ENCODE measurements at places on chromosomes 13 and 19.

- no peak for DNase-seq
Observed at GRCh38 chr19:2733930-2734588, 5.8 kb downstream of the SLC39A3 start.

DNA sequence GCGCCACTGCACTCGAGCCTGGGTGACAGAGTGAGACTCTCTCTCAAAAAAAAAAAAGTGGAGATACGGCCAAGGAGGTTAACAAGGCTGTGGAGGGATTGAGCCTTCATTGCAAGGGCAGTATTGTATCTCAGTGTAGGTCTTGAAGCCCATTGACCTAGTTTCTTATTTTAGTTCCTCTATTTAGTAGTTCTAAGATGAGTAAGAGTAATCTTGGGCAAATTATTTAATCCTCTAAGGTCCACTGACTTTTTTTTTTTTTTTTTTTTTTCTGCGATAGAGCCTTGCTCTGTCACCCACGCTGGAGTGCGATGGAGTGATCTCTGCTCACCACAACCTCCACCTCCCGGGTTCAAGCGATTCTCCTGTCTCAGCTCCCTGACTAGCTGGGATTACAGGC, 14.3 kb upstream of the ILF3 start:
- no peak for DNase-seq

GRCh38 chr19:55088543-55089341, 13.1 kb downstream of the EPS8L1 start:
- peak; percentile 44 for DNase-seq

- no peak for DNase-seq
Observed at GRCh38 chr19:35669566-35669965, 3.2 kb downstream of the UPK1A start.

DNA sequence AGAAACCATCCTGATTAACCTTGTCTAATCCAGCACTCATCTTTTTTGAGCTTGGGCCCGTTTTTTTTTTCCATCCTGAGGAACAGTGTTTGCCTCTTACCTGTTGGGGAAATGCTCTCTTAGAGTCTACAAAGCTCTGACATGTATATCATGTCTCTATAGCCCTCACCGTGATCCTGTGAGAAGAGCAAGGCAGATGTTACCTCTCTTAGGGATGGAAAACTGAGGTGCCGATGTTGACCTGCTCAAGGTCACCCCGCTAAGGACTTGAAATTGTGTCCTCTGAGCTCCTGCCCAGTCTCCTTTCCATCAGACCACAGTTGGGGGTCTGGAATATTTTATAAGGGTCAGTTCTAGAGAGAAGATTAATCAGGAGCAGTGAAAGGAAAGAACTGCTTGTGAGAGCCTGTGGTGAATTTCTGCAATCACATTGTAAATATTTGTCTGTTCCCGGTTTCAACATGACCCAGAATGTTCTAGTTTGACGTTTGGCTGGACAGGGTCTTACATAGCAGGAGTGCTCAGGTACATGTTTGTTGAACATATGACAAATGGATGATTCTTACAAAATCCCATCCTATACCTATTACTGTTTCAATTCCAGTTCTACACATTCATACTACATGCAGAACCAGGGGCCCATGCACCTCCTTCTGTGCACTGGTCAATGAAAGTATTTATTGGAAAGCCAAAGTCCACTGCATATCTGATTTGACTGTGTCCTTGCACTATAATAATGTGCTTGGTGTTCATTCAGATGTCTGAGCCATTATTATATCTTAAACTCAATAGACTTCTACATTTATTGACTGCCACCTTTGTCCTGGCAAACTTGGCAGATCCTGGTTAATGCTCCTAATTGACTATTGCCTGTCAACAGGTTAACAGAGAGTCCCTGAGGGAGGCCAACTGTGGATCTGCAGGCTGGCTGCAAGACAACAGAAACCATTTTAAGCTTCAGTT, 12.1 kb downstream of the SLC25A15 start:
- DNase-seq, result no peak

DNA sequence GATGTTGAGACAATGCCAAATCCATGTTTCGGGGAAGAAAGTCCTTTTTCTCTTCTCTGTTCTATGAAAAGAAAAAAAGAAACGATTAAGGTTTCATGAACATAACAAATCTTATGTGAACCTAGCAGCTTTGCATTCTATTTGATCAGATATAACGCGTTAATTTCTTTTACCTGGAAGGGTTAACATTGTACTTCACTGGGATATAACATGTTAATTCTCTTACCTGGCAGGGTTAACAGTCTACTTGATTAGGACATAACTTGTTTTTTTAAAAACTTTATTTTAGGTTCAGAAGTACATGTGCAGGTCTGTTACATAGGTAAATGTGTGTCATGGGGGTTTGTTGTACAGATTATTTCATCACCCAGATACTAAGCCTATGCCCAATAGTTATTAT, 68.8 kb downstream of the CPAMD8 start:
- no peak for DNase-seq

DNA sequence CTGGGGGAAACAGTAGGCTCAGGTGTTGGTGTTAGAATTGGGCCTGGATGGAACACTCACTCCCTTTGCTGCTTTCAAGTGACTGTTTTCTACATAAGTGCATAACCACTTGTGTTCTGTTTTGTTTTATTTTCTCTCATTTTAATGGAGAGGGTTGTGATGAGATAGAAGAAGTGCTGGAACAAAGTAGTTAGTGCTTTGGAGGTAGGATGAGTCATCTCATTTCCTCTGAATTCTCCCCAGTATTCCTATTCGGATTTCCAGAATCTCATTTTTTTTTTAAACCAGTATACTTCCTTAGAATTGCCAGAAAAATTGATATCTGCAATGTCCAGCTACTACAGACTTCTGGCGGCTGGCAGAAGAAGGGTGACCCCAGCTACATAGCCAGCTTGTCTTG, 575.9 kb downstream of the MYO16 start:
- DNase-seq, result peak; percentile 62

DNA sequence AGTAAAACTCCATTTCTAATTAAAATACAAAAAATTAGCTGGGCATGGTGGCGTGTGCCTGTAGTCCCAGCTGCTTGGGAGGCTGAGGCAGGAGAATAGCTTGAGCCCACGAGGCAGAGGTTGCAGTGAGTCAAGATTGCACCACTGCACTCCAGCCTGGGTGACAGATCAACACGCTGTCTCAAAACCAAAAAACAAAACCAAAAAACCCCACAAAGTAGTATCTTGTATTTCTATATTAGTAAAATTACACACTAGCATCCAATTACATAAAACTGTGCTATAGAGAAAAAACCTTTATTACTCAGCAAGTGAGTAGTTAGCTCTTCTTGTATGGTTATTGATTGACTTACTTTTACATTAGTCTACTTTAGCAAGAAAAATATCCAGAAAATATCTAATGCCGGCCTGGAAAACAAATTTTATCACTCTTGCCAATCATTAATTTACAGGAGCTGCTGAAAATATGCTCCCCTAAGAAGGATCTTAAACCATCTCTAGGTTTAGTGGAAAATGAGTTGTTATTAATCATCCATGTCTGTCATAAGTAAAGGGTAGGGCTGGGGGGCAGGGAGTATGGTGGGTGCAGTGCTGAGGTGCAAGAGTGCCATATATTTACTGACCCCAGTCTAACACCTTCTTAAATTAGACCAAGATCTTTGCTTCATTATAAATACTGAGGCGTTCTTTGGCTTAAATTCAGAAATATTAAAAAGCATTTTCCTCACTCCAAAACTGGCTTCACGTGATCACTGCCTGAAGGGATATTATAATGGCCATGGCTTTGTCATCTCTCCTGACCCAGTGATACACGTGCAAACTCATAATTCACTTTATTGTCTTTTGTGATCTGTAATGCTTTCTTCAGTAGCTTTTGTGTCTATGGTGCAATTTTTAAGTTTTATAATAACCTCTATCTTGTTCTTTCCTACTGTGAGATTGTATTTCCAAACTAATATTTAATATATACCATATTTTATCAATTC, 44.1 kb downstream of the UBL3 start:
- no peak for DNase-seq

DNA sequence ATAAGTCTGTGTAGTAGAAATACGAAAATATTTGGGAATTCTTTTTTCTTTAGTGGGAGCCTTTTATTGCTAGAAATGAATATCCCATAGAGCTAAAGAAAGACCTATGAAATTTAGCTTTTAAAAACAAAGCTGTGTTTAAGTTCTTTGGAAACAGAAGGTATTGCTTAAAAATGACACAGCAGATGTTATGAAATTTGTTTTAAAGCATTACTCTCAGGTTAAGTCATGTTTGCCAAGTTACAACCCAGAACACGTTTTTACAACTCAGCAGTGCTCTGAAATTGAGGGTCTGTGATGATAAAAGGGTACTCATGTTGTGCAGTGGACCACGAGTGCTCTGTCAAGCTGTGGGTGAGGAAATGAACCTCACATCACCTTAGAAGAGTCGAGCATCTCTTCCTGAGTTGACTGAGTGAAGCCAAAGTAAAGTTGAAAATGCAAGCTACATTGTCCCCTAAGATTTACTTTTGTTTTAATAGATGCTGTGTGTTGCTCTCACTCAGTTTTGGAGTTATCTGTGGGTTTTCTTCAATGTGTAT, 161.1 kb downstream of the SHISA2 start:
- no peak for DNase-seq

DNA sequence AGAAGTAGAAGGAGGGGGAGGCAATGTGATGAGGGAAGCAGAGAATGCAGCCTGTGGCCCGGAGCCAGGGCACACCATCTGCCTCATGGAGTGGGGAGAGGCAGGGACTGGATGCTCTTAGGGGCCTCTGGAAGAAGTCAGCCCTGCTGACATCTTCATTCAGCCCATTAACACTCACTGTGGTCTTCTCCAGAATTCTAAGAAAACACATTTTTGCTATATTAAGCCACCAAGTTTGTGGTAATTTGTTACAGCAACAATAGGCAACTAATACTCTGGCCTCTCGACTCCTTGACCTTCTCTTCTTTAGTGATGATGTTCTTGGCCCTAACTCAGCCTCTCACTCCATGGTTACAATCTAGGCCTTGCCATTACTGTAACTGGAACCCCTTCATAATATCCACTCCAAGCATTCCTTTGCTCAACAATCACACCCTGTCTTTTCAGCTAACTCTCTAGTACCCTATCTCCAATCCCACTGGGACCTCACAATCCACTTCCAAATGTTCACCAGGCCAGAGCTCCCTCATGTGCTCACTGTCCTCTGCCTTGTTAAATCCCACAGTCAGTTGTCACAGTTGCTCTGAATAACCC, 98.5 kb downstream of the MIPEP start:
- DNase-seq, result peak; percentile 30

DNA sequence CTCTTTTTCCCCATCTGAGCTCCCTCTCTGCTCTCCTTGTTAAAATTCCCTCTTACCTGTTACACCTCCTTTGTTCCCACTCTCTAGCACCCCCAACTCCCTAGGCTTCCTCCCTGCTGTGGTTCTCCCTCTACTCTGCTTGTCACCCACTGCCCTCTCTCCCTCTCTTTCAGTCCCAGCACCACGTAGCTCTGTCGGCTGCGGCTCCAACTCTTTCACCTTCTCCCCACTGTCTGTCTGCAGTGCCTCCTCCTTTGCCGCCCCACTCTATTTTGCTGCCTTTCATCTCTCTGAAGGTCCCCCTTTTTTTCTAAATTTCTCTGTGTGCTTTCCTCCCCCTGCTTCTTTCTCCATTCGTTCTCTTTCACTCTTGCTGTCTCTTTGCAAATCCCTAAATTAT, 1.1 kb downstream of the ZNF836 start:
- DNase-seq, result no peak

- no peak for DNase-seq
Observed at GRCh38 chr19:13823256-13823655, 28.0 kb downstream of the ZSWIM4 start.

DNA sequence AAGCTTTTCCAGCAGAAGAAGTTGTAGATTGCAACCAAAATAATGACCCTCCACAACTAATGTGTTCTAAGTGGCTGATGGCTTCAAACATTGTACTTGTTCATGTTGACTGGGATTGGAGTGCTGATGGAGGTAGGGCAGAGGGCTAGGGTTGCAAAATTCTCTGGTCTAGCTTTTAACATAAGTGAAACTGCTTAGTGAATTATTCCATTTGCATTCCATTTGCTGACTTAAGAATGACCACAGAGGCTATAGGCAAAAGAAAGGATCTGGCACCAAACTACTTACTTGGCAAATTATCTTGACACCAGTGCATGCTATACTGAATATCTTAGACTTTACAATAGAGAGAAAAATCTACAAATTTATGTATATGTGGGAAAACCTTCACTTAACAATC, 287.0 kb downstream of the FGF9 start:
- no peak for DNase-seq

DNA sequence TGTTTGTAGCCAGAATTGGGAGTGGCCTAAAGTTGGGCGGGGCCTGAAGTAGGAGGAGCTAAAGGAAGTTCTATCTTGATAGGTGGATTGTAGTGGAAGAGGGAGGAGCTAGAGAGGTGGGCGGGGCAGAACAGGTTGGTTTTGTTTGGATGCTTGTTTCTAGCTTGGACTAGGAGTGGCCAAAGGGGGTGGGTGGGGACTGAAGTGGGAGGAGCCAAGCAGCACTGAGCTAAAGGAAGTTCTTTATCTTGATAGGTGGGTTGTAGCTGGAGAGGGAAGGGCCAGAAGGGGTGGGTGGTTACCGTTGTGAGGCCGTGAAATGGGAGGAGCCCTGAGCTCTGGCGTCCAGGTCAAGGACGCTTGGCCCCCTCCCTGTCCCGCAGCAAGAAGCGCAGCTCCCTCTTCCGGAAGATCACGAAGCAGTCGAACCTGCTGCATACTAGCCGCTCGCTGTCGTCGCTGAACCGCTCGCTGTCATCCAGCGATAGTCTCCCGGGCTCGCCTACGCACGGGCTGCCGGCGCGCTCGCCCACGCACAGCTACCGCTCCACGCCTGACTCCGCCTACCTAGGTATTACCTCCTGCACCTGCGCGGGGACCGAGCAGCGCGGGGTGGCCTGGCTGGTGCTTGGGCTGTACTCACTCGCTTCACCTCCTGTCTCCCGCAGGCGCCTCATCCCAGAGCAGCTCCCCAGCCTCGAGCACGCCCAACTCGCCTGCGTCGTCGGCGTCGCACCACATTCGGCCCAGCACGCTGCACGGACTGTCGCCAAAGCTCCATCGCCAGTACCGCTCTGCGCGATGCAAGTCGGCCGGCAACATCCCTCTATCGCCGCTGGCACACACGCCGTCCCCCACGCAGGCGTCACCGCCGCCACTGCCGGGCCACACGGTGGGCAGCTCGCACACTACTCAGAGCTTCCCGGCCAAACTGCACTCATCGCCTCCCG, 8.0 kb downstream of the DNASE2 start:
- DNase-seq, result peak; percentile 33

DNA sequence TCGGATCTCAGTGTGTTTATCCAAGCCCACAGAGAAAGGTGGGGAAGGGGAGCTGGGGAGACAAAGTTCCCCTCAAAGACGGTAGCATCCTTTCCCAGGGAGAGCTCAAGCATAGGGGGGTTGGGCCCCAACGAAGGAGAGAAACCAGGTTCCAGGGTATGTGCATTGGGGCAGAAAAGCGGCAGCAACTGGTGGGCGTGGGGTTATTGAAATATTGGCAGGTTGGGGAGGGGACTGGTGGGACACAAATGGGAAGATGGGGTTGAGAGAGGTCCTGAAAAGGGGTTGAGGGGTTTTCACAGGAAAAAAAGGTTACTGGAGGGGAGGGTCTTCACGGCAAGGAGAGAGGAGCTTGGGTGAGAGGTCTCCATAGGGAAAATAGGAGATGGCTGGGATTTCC, 1.0 kb downstream of the ASF1B start:
- DNase-seq, result no peak
